Fibroblast of skin of scalp (primary cell): ENCODE measurements at places on chromosomes 4 and X.

GRCh38 chr4:112196461-112196860, 35.1 kb upstream of the AP1AR start:
- DNase-seq: no peak

DNA sequence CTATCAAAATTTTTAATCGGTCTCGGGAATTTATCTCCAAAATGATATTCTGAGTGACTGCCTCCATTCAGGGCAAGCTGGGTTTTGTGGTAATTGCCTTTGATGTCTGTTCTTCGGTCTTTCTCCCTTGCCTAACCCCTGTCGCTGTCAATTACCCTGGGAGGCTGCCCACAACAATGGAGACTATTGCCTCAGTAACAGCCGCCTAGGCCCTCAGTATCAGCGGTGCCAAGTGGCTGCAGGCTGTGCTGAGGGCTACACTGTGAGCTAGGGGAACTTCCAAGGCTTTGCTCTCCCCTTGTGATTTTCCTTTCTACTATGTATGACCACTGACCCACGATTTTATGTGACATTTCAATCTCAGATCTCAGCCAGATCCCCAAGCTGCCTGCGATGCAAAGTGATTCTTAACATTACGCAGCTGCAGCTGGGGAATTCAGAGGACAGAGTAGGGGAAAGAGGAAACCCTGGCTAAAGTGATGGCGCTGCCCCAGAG, 36.3 kb upstream of the REST start:
- peak; percentile 12 for DNase-seq

GRCh38 chr4:154511548-154511947, 19.9 kb upstream of the DCHS2 start:
- DNase-seq: no peak

DNA sequence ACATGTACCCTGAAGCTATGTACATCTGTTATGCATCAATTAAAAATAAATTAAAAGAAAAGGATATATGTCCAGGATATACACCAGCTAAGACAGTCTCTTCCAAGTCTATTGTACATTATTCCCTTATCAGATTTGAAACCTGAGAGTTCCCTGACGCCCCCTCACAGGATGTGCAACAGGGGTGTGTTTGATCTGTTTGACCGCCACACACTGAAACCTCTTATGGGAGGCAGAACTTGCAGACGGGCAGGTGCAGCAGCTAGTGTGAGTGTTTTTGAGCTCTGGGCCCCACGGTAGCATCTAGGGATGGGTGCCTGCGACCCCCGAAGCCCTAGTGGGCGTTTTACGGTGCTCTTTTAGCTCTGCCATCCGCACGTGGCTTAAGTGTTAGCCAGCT, 4.7 kb downstream of the XG start:
- DNase-seq: no peak

DNA sequence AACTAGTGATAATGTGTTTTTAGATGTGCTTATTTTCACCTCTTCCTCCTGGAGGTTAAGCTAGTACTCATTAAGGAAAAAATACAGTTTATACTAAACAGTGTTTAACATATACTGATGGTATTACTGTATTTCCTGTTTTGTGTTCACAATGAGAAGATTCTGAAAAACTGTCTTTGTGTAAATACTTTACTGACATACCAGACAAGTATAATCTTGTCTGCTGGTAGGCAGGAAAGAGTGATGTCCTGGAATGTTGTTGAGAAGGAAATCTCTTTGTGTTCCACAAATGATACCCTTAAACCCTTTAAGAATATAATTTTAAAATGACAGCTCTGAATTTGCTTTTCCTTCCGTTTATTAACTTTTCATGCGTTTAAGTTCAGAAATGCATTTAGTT, 205.5 kb upstream of the NUDT6 start:
- DNase-seq: peak; percentile 46

- DNase-seq: no peak
Observed at GRCh38 chr4:12144051-12144450, 715.4 kb upstream of the HS3ST1 start.

DNA sequence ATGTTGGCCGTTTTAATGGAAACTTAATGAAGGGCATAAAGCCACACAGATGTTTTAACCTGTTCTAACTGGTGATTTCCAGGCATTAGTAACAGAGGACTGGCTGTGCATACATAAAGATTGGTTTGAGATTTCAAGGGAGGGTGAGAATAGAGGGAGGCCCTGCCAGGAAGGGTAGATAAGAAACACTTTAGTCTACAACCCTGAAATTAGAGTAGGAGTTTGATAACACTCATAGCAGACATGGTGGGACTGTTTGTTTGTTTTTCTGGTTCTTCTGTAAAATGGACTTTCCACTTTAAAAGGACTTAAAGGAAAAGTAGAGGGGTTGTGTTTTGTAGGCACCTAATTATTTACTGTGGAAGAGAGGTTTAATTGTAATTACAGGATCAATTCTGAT, 16.2 kb downstream of the SLC4A4 start:
- DNase-seq: no peak
